ENCODE measurements at places on chromosomes 2 and 18. TPM values are rescaled to one million over a fixed set of nuclear protein-coding genes. Genes with fewer than 3 reads are reported as not detected.

Gene SLC16A14
- 5.0 TPM for polyA plus RNA-seq

Gene FLACC1
- polyA plus RNA-seq, result 2.3 TPM

Gene MRPL33
- polyA plus RNA-seq, result 182 TPM

Gene CYP27C1
- polyA plus RNA-seq, result 7.1 TPM

Gene SLC8A1
- 76.3 TPM for polyA plus RNA-seq

Gene TUBA3E
- polyA plus RNA-seq, result 0.12 TPM

Gene LYPD6B
- 33.7 TPM for polyA plus RNA-seq

Gene SPHKAP
- polyA plus RNA-seq, result 7.6 TPM

Gene CCDC121
- polyA plus RNA-seq, result 13.9 TPM

Gene MIB1
- polyA plus RNA-seq, result 76.7 TPM

Gene FABP1
- 28.8 TPM for polyA plus RNA-seq

Gene NEU4
- 1.3 TPM for polyA plus RNA-seq

GRCh38 chr2:185215497-185215896 is 523.1 kb upstream of the FSIP2 start:
- no peak for DNase-seq

GRCh38 chr2:143842836-143843235 is 677.1 kb downstream of the ZEB2 start:
- DNase-seq, result no peak

DNA sequence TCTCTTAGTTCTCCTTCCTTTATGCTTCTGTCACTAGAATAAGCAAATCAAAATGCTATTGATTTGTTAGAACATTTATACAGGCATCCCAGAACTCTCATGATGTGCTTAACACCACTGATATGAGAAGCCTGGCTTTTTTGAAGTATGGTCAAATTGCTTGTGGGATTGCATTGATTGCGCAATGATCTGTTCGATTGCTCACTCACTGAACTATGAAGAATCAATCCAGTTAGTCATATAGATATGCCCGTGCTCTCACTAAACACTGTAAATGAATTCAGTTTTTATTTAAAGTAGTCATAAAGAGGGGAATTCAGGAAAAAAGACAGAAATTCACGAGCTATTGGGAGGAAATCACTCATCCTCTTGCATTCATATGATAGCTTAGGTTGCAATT is 1237.8 kb downstream of the SUCLG1 start:
- DNase-seq, result no peak

DNA sequence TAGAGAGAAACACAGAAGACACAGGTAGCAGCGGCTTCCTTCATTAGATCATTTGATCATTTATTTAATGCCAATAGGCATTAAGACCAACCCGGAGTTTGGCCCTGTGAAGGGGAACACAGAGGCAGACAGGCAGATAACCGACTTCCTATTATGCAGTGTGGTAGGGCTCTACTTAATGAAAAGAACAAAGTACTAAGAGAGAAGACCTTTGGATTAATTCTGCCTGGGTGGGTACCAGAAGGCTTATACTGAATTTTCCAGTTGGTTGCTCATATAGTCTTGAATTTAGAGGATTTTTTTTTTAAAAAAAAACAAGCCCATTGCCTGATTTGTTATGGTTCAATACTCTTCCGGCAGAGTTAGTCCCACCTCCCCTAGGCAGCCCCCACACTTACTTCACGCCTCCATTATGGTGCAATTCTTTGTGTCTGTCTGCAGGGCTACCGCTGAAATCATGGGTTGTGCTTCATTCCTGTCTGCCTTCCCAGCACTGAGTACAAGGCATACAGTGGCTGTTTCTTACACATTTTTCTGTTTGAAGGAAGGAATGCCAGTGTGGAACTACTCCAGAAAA is 244.3 kb upstream of the APCDD1 start:
- no peak for DNase-seq

DNA sequence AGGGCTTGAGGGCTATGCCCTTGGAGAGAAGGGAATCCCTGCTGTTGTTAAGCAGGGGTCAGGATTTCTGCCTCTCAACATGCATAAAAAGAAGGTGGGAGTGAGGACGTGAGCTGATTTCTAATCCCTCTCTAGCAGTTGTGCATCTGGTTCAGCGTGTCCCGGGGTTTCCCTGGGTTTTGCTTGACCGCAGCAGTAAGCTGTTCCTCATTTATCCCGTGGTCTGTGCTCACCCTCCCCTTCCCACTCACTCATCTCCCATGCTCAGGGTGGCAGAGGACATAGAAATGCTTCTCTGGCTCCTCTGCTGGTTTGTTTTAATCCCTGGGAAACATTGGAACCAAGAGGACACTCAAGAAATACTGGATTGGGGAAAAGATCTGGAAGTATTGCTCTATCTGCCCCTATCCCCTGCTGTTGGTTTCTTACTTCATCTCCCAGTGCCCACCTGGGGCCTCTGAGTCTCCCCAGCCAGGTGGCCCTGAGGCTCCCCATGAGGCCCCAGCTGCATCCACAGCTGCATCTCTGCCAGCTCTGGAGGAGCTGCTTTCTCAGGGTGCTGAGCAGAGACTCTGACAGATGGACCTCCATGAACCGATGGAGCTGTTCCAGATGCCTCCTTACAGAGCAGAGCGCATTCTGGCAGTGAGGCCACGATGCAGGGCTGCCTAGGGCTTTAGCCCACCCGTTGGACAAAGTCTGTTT is 36.1 kb downstream of the TET3 start:
- DNase-seq, result no peak

GRCh38 chr2:227674485-227674884 is 7.9 kb downstream of the SCYGR5 start:
- DNase-seq, result no peak

DNA sequence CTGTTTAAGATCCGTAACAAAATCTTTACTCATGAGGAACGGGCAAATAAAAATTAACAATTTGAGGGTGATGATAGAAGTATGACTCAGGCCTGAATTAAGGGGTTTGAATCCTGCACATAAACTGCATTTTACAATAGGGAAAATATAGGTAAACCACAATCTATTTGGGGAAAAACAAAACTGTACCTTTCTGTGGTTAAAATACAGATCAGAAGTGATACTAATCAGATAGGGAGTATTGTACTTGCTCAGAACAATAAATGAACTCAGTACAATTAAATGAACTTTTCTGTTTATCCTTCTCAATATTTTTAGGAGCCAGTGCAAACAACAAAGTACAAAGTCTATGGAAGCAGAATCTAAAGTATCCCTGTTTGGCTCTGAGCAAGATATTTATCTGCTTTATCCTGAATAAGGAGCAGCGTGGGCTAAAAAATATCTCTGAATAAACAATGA is 287.3 kb downstream of the ZNF385B start:
- no peak for DNase-seq

- no peak for DNase-seq
Observed at GRCh38 chr2:132584976-132585817, 84.8 kb downstream of the LYPD1 start.

- DNase-seq, result no peak
Observed at GRCh38 chr2:123359636-123360035, 665.5 kb upstream of the CNTNAP5 start.

DNA sequence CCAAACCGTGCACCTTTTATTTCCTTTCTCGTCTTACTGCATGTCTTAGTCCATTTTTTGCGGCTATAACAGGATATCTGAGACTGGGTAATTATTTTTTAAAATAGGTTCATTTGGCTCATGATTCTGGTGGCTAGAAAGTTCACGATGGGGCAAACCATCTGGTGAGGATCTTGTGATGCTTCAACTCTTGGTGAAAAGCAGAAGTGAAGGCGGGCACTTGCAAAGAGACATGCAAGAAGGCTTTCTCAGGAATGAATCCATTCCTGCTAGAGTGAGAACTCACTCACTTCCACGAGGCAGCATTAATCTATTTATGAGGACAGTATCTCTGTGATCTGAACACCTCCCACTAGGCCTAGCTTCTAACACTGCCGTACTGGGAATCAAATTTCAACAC is 327.1 kb upstream of the RBMS1 start:
- no peak for DNase-seq

GRCh38 chr2:13015532-13016320 is 299.0 kb downstream of the TRIB2 start:
- DNase-seq, result no peak

- DNase-seq, result no peak
Observed at GRCh38 chr18:22844190-22844589, 88.9 kb upstream of the RBBP8 start.

GRCh38 chr18:24456549-24456948 is 3.9 kb upstream of the HRH4 start:
- no peak for DNase-seq

- DNase-seq, result no peak
Observed at GRCh38 chr2:209872675-209873074, 101.0 kb downstream of the UNC80 start.

DNA sequence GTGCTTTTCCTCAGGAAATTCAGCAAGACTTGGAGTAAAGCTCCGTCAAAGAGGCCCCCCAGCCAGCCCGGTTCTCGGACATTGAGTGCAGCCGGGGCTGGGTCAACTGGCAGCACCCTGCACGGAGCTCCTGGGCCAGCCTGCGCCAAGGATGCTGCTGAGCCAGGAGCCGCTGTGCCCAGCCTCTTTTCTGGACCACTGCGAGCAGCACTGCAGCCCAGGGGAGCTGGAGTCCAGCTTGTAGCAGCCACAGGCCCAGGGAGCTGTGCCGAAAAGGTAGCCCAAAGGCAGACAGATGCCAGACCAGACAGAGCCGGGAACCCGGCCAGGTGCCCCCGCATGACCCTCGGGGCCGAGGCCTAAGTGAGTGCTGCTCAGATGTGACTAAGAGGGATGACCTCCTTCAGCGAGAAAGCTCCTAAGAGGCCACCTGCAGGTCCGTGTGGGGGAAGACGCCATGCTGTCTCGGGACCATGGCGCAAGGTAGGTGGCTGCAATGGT is 7.3 kb downstream of the CLHC1 start:
- DNase-seq, result no peak

GRCh38 chr2:148875387-148876051 is 492 bp downstream of the KIF5C start:
- no peak for DNase-seq

- no peak for DNase-seq
Observed at GRCh38 chr2:128317181-128317898, 1.3 kb downstream of the HS6ST1 start.

DNA sequence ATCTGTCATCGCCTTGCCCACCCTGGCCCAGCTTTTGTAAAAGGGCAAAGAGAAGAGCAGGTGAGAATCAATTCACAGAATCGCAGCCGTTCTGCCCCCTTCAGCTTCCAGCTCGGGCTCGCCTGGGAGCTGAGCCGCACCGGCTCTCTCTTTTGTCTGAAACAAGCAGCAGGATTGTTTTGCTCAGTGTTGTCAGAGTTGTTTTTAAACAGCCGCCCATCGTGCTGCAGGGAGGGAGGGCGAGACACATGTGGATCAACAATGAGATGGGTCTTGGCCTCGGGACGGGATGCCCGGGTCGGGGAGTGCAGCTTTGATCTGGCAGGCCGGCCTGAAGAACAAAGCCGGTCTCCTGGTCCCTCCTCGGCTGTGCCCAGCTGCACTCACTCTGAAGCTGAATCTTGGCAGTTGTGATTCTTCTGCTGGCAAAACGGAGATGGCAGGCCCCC is 39.7 kb upstream of the HDAC4 start:
- no peak for DNase-seq

DNA sequence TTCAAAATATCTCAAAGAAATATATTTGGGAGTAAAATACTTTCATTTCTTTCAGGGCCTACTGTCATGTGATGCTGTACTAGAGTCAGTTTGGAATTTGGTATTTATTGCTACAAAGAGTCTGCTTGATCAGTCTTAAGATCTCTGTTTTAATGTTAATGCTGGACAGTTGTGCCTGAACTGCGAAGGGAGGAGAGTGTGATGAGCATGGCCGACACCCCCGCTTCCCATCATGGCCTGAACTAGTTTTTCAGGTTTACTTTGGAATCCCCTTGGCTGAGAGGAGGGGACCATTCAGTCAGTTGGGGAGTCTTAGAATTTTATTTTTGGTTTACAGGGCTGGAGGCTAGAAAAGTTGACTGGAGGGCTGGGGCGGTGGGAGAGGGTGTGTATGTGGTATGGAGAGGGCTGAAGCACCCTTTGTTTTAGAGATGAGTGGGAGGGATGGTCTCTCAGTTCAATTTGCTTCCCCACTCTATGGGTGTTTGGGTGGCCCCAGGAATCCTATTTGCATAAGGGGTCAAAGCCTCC is 20.9 kb upstream of the TEX44 start:
- DNase-seq, result no peak

DNA sequence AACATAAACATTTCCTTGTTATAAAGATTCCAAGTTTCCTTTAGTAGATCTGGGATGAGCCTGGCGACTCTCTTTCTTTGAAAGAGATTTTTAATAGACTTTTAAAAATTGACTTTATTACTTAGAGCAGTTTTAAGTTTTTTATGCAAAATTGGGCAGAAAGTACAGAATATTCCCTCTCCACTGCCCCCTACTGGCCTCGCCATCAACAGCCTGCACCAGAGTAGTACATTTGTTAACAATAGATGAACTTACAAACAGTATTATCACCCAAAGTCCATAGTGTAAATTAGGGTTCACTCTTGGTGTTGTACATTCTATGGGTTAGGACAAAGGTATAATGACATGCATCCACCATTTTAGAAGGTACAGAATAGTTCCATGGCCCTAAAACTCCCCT is 3.9 kb downstream of the MAP3K19 start:
- DNase-seq, result no peak

GRCh38 chr2:124161542-124161941 is 136.5 kb downstream of the CNTNAP5 start:
- no peak for DNase-seq

DNA sequence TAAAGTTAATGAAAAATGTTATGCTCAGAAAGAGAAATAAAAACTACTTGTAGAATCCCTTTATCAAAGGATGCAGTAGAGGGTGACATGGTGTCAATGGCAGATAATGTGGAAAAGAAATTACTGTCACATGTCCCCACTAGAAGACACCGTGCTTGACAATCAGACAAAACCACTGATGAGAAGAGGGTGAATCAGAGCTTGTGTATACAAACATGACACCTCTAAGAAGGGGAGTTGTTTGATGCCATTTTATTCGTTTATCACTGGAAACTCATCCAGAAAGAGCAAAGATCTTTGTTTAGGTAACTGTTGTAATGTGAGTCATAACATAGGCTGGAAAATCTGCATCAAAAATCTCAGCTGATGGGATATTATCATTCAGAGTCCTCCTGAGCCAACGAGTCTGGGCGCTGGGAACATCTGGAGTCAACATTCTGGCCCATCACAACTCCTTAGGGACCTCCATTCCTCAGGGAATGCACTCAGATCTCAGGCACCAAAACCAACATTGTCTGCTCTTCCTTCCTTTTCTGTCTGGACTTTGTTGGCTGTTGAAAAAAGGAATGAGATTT is 49.5 kb upstream of the RAB12 start:
- no peak for DNase-seq

DNA sequence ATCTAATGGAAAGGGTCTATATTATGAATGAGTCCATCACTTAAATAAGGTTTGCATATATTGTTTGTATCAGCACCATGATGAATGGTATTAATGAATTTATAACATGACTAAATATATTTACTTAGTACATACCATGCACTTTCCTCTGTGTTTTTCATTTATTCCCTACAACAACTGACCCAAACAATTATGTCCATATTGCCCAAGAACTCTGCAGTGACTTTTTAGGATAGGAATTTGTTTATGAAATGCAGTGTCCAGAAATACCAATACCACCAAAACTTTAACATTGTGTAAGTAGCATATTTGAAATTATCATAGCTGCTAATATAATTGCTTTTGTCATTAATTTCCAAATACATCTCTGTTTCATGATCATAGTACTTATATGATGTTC is 119.7 kb downstream of the WDR7 start:
- no peak for DNase-seq

GRCh38 chr2:237693291-237693994 is 66.1 kb downstream of the LRRFIP1 start:
- no peak for DNase-seq

- DNase-seq, result no peak
Observed at GRCh38 chr2:20431772-20432171, 15.1 kb upstream of the RHOB start.

GRCh38 chr2:37189452-37190153 is 1.1 kb upstream of the SULT6B1 start:
- no peak for DNase-seq

Data from right renal cortex interstitium (tissue), 3 donors.